ENCODE measurements at places on chromosomes 16 and 17. TPM values are rescaled to one million over a fixed set of nuclear protein-coding genes. Genes with fewer than 3 reads are reported as not detected.

- H3K4me1 ChIP-seq: peaks cover 47% of the 10 kb centered on the region
- H3K27ac ChIP-seq: no peak overlapping the region
- DNase-seq: no peak
- H3K27me3 ChIP-seq: no peaks in the 10 kb centered on the region
Observed at GRCh38 chr17:15031975-15032374, 233.2 kb downstream of the PMP22 start.

DNA sequence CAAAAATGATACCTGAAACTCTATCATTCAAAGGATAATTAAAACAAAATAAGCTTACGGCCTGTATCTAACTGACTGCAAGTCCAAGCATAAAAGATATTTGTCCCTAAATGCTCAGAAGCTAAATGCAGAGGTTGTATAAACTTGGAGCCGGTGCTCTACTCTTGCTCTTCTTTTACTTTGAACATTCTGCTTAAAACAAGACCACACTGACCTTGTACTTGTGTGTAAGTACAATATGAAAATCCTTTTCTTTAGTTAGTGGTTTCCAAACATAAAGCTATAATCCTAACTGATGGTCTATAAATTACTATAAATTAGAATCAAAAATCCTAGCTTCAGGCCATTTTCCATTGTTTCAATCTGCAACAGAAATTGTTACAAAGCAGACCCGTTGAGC is 74.6 kb downstream of the SPAG9 start:
- peaks cover 10% of the 10 kb centered on the region for H3K4me1 ChIP-seq
- no peak overlapping the region for H3K27ac ChIP-seq
- no peak overlapping the region for H3K4me3 ChIP-seq
- H3K27me3 ChIP-seq: no peaks in the 10 kb centered on the region
- no peak for DNase-seq

Gene TMIGD1
- not detected for total RNA-seq

Gene STH
- total RNA-seq: not detected

Gene CDH8
- total RNA-seq: 11.1 TPM

DNA sequence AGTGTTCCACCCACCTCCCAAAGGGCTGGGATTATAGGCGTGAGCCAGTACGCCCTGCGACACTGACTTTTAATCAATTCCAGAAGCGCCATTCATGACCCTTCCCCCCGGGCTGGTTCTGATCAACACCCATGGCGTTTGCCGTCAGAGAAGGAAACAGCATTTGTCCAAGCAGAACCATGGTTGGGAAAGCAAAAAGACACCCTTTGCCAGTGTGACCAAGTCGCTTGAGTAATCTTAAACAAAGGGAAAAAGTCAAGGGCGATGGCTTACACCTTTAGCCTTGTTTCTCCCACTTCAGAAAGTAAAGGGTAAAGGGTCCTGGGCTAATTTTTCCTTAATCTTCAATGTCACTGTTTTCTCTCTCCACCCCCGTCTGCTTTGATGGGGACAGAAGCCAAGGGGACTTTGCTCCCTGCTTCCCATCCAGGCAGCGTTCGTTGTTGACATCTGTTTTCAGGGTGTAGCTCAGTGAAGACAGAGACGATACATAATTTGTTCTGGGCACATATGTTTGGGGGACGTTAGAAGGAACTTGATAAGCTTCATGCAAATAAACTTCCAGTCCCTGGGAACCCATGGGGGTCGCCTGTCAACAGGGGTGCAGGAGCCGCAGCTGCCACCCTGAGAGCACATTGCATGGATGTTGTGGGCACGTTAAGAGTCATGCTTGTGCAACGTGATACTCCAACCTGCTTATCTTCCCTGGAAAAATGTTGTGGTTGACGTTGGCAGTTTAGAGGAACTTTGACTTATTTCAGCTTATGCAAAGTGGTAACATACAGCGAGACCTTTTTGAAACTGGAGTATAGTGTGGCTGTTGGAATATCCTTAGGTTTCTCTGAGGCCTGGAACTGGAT is 50.6 kb upstream of the TANGO6 start:
- H3K4me1 ChIP-seq: peaks cover 53% of the 10 kb centered on the region
- peak overlapping the region; percentile 99 for H3K27ac ChIP-seq
- no peak for DNase-seq
- no peak overlapping the region for H3K4me3 ChIP-seq

DNA sequence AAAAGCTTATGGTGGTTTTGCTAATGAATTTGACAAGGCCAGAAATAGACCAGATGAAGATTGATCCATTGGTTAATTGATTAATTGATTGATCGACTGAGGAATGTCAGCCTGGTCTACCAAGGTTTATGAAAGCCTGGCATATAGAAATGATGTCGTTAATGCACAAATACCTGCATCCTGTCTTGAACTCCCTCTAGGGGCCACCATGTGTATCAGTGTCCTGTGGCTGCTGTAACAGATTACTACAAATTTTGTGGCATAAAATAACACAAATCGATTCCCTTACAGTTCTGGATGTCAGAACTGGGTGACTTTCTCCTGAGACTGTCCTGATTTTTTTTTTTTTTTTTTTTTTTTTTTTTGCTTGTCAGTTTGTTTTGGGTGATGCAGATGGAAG is 553.2 kb downstream of the MAF start:
- peaks cover 3% of the 10 kb centered on the region for H3K36me3 ChIP-seq
- H3K27me3 ChIP-seq: peaks cover 3% of the 10 kb centered on the region
- H3K4me1 ChIP-seq: peaks cover 43% of the 10 kb centered on the region
- no peak overlapping the region for H3K27ac ChIP-seq

Gene NACA2
- total RNA-seq: not detected

- H3K27ac ChIP-seq: no peak overlapping the region
- no peak overlapping the region for H3K4me3 ChIP-seq
- DNase-seq: no peak
- H3K27me3 ChIP-seq: peaks cover 3% of the 10 kb centered on the region
- peaks cover 9% of the 10 kb centered on the region for H3K4me1 ChIP-seq
Observed at GRCh38 chr17:61648587-61648986, 57.6 kb upstream of the NACA2 start.

DNA sequence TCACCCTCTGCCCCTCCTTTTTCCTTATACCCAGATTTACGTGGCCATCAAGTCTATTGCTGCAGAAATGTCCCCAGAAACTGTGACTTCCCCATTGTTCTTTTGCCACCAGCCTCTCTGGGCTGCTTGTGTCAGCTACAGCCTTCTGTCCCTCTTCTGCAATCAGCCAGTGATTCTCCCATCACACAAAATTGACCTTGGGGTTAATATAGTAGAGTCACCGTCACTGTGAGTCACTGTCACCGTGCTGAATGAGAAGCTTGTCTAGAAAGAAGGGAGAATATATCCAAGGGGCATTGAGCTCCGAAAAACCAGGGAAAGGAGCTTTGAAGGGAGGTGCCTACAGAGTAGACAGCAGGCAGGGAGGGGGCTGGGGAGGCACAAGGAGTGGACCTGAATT is 290.5 kb downstream of the HAPSTR1 start:
- H3K27ac ChIP-seq: no peak overlapping the region
- H3K27me3 ChIP-seq: no peaks in the 10 kb centered on the region
- DNase-seq: no peak
- no peaks in the 10 kb centered on the region for H3K36me3 ChIP-seq

DNA sequence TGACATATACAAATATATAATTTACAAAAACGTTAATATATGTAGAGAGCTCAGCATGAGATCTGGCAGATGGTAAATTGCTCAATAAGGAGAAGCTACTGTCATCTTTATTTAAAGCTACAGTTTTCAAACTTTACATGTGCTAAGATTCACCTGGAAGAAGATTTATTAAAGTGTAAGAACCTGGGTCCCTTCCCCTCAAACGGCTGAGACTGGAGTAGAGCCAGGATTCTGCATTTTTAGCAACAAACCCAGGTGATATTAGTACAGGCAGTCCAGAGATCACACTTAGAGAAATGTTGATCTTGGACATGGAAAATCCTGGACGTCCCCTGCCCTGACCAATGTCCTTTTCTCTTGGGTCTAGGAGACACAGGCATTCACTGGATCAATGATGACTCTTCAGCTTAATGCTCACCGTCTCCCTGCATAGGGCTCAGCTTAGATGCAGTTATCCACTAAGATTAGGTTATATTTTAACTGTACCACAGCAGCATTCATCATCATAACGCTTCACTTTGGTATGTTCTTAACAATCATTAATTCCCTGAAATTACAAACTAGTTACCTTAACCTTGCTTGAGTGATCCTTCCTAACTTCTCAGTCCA is 20.4 kb downstream of the CDR2 start:
- no peak overlapping the region for H3K4me3 ChIP-seq
- H3K27me3 ChIP-seq: no peaks in the 10 kb centered on the region
- peaks cover 37% of the 10 kb centered on the region for H3K36me3 ChIP-seq
- H3K27ac ChIP-seq: peak overlapping the region; percentile 86
- H3K4me1 ChIP-seq: peaks cover 34% of the 10 kb centered on the region

- H3K4me1 ChIP-seq: peaks cover 6% of the 10 kb centered on the region
- DNase-seq: peak; percentile 62
- H3K27ac ChIP-seq: no peak overlapping the region
- peaks cover 51% of the 10 kb centered on the region for H3K27me3 ChIP-seq
Observed at GRCh38 chr17:35740997-35741931, 9.8 kb downstream of the RASL10B start.

DNA sequence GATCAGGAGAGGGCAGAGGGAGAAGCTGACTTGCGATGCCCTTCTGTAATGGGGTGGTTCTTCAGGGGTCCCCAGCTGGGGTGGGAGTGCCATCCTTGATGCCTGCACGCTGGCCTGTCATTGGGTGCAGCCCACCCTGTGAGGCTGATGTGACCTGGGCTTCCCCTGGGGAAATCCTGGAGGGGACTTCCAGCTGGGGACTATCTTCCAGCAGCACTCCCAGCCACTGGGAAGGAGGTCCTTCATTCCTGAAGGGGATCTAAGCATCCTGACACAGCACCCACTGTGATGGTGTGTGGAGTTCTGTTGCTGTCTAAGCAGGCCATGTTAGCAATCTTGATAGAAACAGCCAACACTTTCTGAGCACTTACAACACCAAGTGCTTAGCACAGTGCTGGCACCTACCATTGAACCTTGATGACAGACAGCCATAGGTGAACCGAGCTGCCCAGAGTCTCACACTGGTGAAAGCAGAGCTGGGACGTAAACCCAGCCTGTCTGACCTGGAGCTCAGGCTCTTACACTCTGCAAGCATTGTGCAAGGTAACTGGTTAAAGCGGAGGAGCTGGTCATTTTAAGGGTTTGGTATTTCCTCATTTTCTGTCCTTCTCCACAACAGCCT is 211.3 kb downstream of the CCDC182 start:
- no peaks in the 10 kb centered on the region for H3K36me3 ChIP-seq
- H3K27me3 ChIP-seq: no peaks in the 10 kb centered on the region
- H3K4me3 ChIP-seq: no peak overlapping the region
- H3K4me1 ChIP-seq: peaks cover 48% of the 10 kb centered on the region

- H3K27ac ChIP-seq: no peak overlapping the region
- no peak for DNase-seq
- peaks cover 9% of the 10 kb centered on the region for H3K27me3 ChIP-seq
Observed at GRCh38 chr16:30485818-30486436, 13.4 kb downstream of the ITGAL start.

DNA sequence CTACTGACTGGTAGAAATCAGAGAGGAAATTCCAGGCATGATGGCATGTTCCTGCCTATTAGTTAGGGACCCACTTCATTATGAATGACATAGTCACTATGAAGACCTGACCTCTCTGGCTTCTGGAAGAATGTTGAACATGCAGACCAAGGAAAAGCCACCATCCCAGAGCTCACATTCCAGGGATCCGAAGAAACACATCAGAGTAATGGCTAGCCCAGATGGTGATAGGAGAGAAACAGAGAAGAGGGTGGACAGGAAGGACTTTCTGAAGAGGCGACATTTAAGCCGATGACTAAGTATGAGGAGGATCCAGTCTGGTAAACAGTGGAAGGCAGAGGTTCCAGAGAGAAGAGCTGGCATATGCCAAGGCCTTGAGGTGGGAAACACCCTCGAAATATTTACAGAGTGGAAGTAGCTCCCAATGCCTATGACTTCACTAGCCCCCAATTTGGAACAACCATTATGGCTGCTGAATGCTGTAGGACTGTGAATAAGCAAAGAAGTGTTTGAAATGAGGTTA is 216.2 kb downstream of the RBFOX1 start:
- no peak overlapping the region for H3K27ac ChIP-seq
- no peak overlapping the region for H3K4me3 ChIP-seq
- H3K36me3 ChIP-seq: peaks cover 30% of the 10 kb centered on the region
- H3K4me1 ChIP-seq: no peaks in the 10 kb centered on the region
- DNase-seq: no peak

GRCh38 chr17:12118617-12119016 is 97.9 kb downstream of the MAP2K4 start:
- no peak overlapping the region for H3K4me3 ChIP-seq
- H3K4me1 ChIP-seq: peaks cover 33% of the 10 kb centered on the region
- peaks cover 35% of the 10 kb centered on the region for H3K36me3 ChIP-seq
- H3K27me3 ChIP-seq: no peaks in the 10 kb centered on the region
- no peak for DNase-seq

- H3K36me3 ChIP-seq: no peaks in the 10 kb centered on the region
- DNase-seq: no peak
- H3K27me3 ChIP-seq: no peaks in the 10 kb centered on the region
- H3K27ac ChIP-seq: no peak overlapping the region
Observed at GRCh38 chr17:44901411-44901921, 2.2 kb upstream of the EFTUD2 start.

Gene SMG6
- total RNA-seq: 25.6 TPM

- H3K4me3 ChIP-seq: peak overlapping the region; percentile 93
- H3K36me3 ChIP-seq: no peaks in the 10 kb centered on the region
- H3K27ac ChIP-seq: peak overlapping the region; percentile 86
- peaks cover 28% of the 10 kb centered on the region for H3K4me1 ChIP-seq
- no peaks in the 10 kb centered on the region for H3K27me3 ChIP-seq
Observed at GRCh38 chr16:25110387-25110947, 1.1 kb upstream of the LCMT1 start.

DNA sequence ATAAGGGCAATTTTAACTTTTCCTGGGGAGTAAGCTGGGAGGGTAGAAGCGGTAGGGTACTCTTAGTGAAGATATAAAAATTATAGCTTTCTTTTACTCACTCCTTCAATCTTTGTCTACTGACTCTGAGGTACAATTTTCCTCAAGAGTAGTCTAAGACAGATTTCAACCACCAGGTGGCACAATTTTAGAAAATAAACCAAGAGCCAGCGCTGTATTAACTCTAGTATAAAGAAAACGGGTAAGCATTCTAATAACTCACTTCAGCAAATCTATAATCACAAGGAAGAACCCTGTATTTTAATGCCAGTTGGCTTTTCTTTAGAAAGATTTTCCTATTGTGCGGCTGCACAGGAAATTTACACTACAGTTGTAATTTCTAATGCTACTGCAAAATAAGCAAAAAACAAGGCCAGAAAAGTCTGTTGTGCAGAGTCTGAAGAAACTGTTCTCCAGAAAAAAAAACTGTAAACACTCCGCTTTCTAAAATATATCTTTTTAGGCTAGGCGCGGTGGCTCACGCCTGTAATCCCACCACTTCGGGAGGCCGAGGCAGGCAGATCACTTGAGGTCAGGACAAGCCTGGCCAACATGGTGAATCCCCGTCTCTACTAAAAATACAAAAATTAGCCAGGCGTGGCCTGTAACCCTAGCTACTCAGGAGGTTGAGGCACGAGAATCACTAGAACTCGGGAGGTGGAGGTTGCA is 1.9 kb downstream of the CMC2 start:
- H3K36me3 ChIP-seq: no peaks in the 10 kb centered on the region
- H3K4me1 ChIP-seq: peaks cover 22% of the 10 kb centered on the region
- no peaks in the 10 kb centered on the region for H3K27me3 ChIP-seq

Data from WTC11 (cell line).